D721Med (cell line): ENCODE measurements at places on chromosomes 16 and 17.

DNA sequence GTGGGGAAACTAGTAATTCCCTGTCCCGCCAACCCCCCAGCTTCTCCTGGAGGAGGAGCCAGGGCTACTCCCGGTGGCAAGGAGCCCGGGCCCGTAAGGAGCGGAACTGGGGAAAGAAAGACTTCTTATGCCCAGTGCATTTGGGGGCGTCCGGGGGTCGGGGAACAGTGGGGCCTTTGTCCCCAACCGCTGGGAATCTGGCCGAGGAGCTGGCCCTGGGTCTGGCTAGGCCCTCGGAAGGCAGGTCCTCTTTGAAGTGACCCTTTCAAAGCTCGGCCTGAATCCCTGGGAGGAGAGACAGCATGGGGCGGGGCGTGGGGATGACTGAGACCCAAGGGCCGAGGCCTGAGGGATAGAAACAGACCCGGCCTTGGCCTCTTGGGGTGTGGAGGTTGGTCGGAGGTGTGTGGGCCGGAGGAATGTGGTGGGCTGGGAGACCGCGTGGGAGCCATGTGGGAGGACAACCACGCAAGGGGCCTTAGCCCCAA lies 6.0 kb downstream of the ARHGAP23 start:
- DNase-seq: no peak

GRCh38 chr16:73177729-73178295 lies 129.9 kb upstream of the ZFHX3 start:
- no peak for DNase-seq

GRCh38 chr17:72639711-72640110 lies 452.8 kb downstream of the SLC39A11 start:
- DNase-seq: no peak

- no peak for DNase-seq
Measured at GRCh38 chr16:53770641-53771040, 66.7 kb downstream of the FTO start.

- DNase-seq: no peak
Measured at GRCh38 chr17:40415390-40415789, 2.3 kb downstream of the TOP2A start.

- no peak for DNase-seq
Measured at GRCh38 chr16:22397931-22398330, 23.5 kb upstream of the CDR2 start.

DNA sequence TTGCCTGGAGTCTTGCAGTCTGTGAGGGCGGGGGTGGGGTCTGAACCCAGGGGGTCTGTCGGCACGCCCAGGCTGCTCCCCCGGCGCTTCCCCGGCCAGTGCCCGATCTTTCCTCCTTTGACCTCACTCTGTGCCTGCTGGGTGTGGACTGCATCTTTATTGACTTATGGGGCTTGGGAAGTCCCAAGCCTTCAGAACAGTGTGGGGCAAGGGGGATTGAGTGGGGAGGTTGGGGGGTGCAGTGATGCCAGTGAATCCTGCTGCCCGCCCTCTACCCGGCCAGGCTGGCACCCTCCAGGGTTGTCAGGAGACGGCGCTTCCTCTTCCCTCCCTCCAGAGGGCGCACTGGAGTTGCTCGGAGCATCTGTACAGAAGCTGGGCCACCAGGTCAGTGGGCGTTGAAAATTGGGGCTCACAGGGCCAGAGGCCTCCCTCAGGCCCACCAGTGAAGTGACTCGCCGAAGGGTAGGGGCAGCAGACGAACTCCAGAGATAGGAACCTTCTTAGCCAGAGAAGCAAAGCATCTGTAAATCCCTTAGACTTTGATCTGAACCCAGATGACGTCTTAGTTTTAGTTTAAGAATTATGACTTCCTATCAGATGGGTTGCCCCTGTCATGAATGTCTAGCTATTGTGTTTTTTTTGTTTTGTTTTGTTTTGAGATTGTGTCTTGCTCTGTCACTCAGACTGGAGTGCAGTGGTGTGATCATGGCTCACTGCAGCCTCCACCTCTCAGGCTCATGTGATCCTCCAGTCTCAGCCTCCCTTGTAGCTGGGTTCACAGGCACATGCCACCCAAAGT lies 184.8 kb upstream of the CIBAR2 start:
- DNase-seq: no peak

DNA sequence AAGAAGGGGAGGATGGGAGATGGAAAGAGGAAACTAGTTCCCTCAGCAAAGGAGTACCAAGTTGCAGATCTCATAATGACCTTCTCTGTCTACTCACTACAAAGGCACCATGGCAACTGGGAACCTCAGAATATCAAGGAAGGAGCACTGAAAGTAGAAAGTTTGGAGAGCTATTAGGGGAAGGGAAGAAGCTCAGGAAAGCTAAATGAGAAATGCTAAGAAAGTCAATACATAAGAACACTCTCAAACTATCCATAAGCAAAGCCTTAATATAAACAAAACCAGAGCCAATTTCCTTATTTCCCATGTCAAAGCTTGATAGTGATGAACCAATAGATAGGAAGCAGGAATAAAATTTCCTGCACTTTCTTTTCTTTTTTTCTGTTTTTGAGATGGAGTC lies 57.9 kb upstream of the C17orf78 start:
- DNase-seq: no peak

GRCh38 chr17:68851890-68852289 lies 103.3 kb downstream of the ABCA8 start:
- DNase-seq: no peak

- DNase-seq: no peak
Measured at GRCh38 chr16:26578748-26579147, 488.0 kb upstream of the C16orf82 start.

DNA sequence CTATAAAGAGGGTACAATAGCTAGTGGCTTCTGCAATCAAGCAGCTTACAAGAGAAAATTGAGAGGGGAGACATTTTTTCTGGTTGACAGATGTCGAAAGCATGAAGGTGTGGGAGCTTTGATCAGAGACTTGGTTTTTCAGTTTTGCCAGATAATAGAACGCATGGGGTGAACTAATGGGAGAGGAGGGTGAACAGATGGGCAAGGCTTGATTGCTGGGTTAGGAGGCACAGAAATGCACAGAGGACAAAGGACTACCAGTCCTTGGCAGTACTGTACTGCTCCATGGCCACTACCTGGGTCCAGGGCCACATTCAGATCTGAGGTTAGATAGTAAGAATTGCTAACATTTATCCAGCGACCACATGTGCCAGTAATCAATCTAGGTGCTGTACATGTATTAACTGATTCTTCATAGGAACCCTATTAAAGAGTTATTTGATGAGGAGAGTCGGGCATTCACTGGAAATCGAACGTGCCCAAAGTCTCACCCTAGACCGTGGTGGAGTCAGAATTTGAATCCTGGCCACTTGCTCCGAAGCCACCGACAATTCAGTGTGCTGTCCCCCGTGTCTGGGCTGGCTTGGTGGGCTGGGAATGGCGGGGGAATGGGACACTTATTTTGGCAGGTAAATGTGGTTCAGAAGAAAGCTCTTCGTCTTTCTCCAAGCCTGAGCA lies 873 bp upstream of the KSR1 start:
- no peak for DNase-seq

GRCh38 chr17:30954046-30954830 lies 16.6 kb upstream of the RNF135 start:
- DNase-seq: no peak

DNA sequence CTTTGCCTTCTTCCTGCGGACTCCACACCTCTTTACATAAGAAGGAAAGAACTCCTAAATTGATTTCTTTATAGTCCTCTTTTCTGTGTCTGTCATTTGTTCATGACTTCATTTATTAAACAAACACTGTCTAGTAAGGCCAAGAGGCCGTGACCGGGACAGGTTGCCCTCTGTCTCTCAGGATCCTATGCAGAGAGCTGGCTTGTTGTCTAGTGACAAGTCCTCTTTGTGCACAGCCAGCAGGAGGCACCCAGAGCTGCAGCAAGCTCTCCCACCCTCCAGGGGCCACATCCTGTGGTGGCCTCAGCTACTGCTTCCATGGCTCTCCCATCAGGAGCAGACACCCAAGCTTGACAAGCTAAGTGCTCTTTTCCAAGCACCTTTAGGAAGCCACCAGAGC lies 50.6 kb downstream of the PLD6 start:
- DNase-seq: no peak

GRCh38 chr17:56593646-56594319 lies at the start of gene NOG:
TSS of gene NOG (plus strand) at chr17:56593699. CDS start at chr17:56594224, 525 bp downstream.
- no peak for DNase-seq

DNA sequence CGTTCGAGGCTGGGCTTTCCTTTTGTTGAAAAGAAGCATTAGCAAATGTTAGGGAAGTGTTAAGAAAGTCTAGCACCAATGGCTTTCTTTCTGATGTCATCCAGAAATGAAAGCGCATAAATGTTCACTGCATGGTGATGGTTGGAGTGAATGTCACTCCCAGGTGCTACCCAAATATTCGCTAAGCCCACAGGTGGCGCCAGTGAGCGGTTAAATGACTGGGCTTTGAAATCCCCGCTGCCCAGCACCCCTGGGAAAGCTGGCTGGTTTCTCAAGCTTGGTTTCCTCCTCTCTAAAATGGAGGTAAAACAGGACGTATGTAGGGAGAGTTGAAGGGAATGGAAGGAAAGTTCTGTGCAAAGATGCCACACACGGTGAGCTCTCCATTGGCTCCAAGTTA lies 104.4 kb downstream of the IRX5 start:
- DNase-seq: no peak

DNA sequence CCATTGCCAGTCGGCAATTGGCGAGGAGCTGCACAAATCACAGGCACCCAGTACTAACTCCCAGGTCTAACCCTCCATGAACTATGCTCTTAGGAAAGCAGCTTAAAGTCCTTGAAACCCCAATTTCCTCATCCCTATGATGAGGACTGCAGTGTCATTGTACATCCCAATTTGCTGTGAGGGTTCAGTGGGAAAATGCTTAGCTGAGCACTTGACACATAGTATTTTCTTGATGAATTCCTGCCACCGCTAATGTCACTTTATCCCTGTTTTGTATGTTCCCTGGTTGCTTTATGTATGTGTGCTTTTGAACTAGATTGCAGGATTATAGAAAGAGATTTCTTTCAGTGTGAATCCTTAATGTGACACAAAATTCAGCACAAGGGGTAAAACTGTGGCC lies 161.5 kb upstream of the RBFOX1 start:
- no peak for DNase-seq

- DNase-seq: no peak
Measured at GRCh38 chr17:6456914-6457687, 12.8 kb downstream of the PIMREG start.

DNA sequence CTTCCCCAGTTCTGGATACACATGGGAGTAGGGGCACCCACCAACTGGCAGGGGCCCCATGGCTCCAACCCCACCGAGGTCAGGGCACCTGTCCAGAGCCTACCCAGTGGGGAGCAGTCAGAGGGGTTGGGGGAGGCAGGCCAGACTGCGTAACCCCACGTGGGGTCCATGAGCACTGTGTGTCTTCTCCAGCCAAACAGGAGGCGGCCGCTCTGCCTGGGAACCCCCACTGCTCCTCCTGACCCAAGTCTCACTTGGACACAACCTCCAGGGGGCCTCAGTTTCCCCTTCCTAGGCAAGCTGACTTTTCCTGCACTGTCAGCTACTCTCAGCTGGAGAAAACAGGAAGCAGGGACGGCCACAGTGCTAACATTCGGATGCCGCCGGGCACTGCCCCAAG lies 7.5 kb downstream of the ZNF469 start:
- DNase-seq: no peak

DNA sequence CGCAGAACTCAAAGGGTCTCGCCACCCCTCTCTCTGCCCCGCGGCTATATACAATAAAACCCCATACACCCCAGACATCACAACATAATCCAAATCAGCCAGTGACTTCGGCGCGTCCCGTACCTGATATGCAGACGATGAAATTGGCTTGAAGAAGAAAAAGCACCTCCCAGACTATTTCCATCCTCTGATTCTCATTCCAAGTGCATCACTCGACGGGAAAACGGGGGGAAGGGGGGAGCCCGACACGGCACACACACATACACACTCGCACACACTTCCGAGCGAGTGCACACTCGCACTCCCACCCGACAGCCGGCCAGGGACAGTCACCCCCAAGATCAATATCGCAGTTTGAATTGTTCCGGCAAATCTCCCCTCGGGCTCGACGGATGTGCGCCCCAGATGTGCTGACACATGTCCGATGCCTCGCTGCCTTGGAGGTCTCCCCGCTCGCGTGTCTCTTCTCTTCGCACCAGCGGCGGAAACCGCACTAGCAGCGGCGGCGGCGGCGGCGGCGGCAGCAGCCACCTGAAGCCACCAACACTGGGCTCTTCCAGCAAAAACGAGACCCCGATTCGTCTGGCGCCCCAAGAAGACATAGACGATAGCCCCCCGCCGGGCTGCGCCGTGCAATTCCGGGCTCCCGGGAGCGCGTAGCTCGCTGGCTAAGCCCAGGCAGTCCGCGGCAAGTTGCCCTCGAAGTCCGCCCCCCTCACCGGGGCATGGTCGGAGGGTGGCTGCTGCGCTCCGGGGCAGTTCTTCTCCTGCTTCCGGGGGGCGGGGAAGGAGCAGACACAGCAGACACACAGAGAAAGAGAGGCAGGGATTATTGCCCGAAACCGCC lies 688 bp downstream of the CA10 start:
- DNase-seq: no peak

GRCh38 chr16:70544548-70544947 lies 20.9 kb downstream of the SF3B3 start:
- no peak for DNase-seq

- no peak for DNase-seq
Measured at GRCh38 chr16:14628806-14629611, 1.1 kb downstream of the PARN start.

GRCh38 chr16:9679213-9679767 lies 502.9 kb downstream of the GRIN2A start:
- no peak for DNase-seq

DNA sequence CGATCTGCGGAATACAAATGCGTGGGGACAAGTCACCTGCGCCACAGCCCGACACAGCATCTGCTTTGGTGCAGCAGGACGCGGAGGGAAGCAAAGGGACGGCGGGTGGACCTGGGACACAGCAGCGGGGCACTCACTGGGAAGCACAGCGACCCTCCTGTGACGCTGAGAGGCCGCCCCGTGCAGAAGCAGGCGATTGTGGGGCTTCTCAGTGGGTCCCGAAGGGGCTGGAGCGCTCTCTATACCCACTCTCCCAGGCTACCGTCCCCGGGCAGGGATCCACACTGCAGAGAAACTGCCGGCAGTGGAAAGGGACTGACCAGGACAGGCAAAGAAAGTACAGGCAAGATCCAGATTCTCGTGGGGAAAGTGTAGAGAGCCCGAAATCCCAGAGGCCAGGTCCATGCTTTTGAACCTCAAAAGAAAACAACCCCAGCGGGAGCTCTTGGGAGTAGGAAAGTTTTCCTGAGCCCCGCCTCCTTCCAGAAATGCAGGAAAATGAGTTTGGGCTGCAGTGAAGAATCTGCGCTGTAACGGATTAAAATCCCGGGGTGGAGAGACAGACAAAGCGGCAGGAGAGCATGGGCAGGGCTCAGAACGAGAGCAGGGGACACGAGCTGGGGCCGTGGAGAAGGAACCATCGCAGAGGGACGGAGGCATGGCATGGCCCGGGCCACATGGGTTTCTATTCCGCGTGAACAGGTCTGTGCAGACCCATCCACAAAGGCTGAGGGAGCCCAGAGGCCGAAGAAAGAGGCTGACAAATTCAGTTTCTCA lies 12.7 kb downstream of the COX4I1 start:
- no peak for DNase-seq
